ENCODE measurements at places on chromosomes 5 and 9. TPM values are rescaled to one million over a fixed set of nuclear protein-coding genes. Genes with fewer than 3 reads are reported as not detected.

- DNase-seq, result no peak
Observed at GRCh38 chr5:101425339-101425859, 522.3 kb upstream of the ST8SIA4 start.

- no peak for DNase-seq
Observed at GRCh38 chr5:138843316-138844124, 31.6 kb downstream of the LRRTM2 start.

GRCh38 chr5:143701493-143701892 lies 110.5 kb upstream of the HMHB1 start:
- no peak for DNase-seq

GRCh38 chr5:82622711-82623514 lies 344.8 kb upstream of the RPS23 start:
- DNase-seq, result no peak

- no peak for DNase-seq
Observed at GRCh38 chr9:3916984-3917383, 382.9 kb downstream of the GLIS3 start.

- no peak for DNase-seq
Observed at GRCh38 chr9:120891884-120892747, 15.1 kb upstream of the PHF19 start.

GRCh38 chr9:130860458-130861316 lies 25.6 kb downstream of the ABL1 start:
- DNase-seq, result peak; percentile 61

GRCh38 chr5:67814569-67815311 lies 400.8 kb upstream of the PIK3R1 start:
- no peak for DNase-seq

GRCh38 chr9:125758986-125759763 lies 12.0 kb downstream of the PBX3 start:
- DNase-seq, result no peak

GRCh38 chr5:56251918-56252553 lies 18.9 kb upstream of the ANKRD55 start:
- no peak for DNase-seq

GRCh38 chr5:74052441-74053221 lies 426.6 kb downstream of the ARHGEF28 start:
- no peak for DNase-seq

DNA sequence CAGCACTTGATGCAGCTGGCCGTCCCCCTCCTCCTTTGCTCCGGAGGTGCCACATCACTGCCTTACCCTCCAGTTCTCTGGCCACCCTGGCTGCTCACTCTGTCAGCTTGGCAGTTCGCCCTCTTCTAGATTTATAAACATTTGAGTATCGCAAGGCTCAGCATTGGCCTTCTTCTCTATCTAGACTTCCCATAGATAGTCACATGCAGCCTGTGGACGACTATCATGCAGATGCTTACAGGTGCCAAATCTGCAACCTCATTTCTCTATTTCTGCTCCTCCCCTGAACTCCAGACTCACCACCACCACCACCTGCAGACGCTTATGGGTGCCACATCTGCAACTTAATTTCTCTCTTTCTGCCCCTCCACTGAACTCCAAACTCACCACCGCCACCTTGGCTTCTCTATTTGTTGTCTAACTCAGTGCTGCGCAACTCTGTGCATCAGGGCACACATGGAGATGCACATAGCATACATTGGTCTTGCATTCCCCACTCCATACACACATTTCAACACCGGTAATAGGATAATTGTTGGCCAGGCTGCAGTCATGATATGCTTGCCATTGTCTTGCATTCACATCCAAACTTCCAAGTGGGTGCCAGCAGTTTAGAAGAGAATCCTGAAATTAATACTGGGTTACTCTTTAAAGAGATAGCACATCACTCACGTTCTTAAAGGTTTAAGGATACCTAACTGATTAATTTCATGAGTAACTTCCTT lies 1.9 kb upstream of the DAP start:
- no peak for DNase-seq

DNA sequence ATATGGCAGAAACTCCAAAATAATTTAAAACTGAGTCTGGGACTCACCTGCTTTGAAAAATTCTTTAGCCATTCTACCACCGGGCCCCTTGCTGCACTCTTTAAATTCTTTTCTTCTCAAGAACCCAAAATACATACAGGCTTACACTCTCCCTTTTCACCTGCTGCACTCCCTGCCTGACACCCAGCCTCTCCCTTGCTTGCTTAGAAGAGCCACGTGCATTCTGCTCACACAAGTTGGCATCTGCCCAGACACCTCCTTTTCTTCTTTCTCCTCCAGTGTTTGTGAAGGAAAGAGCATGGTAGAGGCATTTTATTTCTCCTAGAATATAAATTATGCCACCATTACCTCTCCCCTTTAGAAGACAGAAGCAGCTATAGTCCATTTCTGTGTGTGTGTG lies 39.0 kb upstream of the AOPEP start:
- DNase-seq, result no peak

DNA sequence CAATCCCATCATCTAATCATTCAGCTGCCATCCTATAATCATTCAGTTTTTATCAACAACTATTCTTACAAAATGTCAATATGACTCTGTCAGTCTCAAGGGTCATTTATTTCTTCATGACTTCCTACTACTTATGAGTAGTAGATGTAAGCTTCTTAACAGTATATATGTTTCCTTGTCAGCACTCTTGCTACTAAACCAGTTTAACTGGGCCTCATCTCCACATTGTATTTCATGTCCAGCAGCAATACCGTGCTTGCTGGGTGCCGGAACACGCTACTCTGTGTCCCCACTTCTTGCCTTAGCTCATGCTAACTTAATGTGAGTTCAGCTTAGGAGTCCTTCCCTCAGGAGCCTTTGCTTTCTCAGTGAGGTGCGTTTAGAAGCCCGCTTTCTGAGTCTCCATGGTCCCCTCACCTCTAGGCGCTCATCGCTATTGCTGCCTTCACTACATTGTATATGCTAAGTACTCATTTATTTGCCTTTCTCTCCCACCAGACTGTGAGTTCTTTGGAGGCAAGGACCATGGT lies 32.9 kb downstream of the ELL2 start:
- no peak for DNase-seq

DNA sequence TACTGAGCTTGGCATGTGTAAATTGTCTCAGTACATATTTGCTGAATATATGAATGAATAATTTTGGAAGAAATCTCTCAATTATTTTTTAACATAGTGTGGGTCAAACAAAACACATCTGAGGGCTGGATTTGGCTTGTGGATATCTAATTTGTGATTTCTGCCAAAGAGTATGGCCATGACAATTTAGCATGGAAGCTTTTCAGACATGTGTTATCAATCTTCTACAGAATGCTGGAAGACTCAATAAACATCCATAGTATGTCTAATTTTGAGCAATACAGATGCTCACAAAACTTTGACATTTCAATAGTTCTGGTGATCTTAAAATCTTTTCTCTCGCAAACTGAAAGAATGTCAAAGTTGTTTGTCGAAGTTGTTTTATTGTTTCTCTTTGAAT lies 214.1 kb upstream of the ANKH start:
- no peak for DNase-seq

DNA sequence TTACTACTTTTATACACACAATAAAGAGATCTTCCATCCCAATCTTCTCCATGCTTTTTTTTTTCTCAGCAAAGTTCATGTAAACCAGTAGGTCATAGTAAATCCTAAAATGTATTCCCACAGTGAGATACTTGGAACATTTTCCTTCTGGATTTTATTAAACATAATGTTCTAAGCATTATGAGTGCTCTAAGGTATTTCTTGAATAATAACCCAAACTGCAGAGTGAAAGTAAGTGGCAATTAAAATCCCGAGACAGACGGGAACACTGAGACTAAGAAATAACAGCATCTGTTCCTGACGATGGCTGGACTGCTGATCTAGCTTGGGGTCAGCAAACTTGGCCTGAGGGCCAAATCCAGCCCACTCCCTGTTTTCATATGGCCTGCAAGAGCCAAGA lies 359.8 kb downstream of the ARL15 start:
- no peak for DNase-seq

- no peak for DNase-seq
Observed at GRCh38 chr5:56409331-56410190, 176.4 kb upstream of the ANKRD55 start.

GRCh38 chr9:94758880-94759279 lies 32.4 kb downstream of the AOPEP start:
- DNase-seq, result no peak

DNA sequence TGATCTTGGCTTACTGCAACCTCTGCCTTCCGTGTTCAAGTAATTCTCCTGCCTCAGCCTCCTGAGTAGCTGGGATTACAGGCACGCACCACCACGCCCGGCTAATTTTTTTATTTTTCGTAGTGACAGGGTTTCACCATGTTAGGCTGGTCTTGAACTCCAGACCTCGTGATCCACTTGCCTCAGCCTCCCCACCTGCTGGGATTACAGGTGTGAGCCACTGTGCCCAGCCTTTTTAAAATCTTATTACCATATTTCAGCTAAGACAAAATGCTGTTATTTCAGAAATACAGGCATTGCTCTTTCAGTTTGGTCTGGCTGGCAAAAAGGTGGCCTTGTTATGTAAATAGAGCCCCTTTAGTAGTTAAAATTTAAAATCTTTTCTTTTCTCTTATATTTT lies 46.9 kb upstream of the GLDC start:
- DNase-seq, result no peak

DNA sequence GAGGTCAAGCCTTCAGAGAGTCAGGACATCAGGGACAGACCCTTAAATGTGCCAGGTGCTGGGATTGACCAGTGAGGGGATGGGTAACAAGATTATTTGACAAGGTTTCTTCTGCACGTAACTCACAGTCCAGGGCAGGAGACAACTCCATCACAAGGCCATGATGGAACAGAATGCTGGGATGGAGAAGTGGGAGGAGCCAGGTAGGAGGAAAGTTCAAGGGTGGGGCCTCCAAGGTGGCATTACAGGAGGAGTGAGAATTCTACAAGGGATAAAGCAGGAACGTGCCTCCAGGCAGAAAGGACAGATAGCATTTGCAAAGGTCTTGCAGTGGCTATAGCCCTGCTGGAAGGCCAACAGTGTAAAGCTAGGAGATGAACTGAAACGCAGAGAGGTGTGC lies 102.2 kb downstream of the FGF18 start:
- DNase-seq, result no peak

- no peak for DNase-seq
Observed at GRCh38 chr9:72346333-72346732, 18.7 kb downstream of the ZFAND5 start.

GRCh38 chr5:154221371-154221896 lies 30.9 kb downstream of the GALNT10 start:
- no peak for DNase-seq

DNA sequence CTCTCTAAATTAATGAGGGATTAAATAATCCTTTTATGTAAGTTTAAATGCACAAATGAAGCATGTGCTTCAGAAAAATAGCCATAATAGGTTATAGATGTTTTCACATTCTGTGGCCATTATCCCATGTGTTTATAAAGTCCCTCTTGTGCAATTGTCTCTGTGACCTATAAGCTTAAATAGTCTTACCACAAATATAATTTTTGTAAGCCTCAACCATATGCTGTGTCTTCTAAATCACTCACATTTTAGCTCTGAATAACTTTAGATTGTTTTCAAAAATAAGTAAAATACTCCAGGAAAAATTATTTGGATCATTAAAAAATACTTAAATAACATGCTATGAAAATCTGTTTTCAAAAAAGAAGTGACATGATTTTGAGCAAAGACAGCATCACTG lies 1894.7 kb downstream of the MAT2B start:
- no peak for DNase-seq

GRCh38 chr5:72252008-72252407 lies 68.0 kb downstream of the MRPS27 start:
- DNase-seq, result no peak

GRCh38 chr9:37921546-37922300 lies 17.8 kb upstream of the SLC25A51 start:
- DNase-seq, result no peak

GRCh38 chr5:142979636-142980035 lies 209.5 kb downstream of the ARHGAP26 start:
- DNase-seq, result no peak

The FOXD4 gene
- polyA plus RNA-seq, result 0.76 TPM

The ARID3C gene
- 0.14 TPM for polyA plus RNA-seq

The HAVCR2 gene
- 4.5 TPM for polyA plus RNA-seq

The ADAM19 gene
- polyA plus RNA-seq, result 11.6 TPM

The PCDHGB3 gene
- 2.5 TPM for polyA plus RNA-seq

The HBEGF gene
- 12.6 TPM for polyA plus RNA-seq

The TSC1 gene
- 45.4 TPM for polyA plus RNA-seq

The ZDHHC11B gene
- 8.2 TPM for polyA plus RNA-seq

The POU5F2 gene
- 0.03 TPM for polyA plus RNA-seq

The KIF24 gene
- 6.4 TPM for polyA plus RNA-seq

The FAM151B gene
- polyA plus RNA-seq, result 3.4 TPM

The BTNL3 gene
- not detected for polyA plus RNA-seq

The PAEP gene
- not detected for polyA plus RNA-seq

The TMEM232 gene
- 8.3 TPM for polyA plus RNA-seq

The PCDHAC2 gene
- 0.65 TPM for polyA plus RNA-seq
